ENCODE measurements at places on chromosomes 6 and 20. TPM values are rescaled to one million over a fixed set of nuclear protein-coding genes. Genes with fewer than 3 reads are reported as not detected.

DSP gene
- 28.1 TPM for total RNA-seq

SYNDIG1 gene
- total RNA-seq = under 0.01 TPM

SPATS1 gene
- not detected for total RNA-seq

FOXS1 gene
- total RNA-seq = 1.7 TPM

VIP gene
- not detected for total RNA-seq

COL11A2 gene
- under 0.01 TPM for total RNA-seq

CTCFL gene
- not detected for total RNA-seq

CLDN20 gene
- total RNA-seq = not detected

LAMA2 gene
- 40.2 TPM for total RNA-seq

CYP39A1 gene
- total RNA-seq = 2.6 TPM

KIF13A gene
- 53.8 TPM for total RNA-seq

ANKRD66 gene
- not detected for total RNA-seq

THBD gene
- 0.32 TPM for total RNA-seq

All from fibroblast of villous mesenchyme (primary cell).